ENCODE measurements at places on chromosomes 6 and 20.

DNA sequence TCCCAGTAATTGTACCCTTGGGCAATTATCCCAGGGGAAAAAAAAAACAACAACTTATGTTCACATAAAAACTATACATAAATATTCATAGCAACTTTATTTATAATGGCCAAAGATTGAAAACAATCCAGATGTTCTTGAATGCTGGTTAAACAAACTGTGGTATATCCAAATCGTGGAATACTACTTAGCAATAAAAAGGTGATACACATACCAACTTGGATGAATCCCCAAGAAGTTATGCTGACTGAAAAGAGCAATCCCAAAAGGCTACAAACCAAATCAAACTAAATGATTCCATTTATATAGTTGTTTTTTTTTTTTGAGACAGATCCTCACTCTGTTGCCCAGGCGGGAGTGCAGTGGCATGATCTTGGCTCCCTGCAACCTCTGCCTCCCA lies 129.7 kb downstream of the QRSL1 start:
- no peak for DNase-seq

GRCh38 chr6:13604546-13605416 lies 10.4 kb upstream of the NOL7 start:
- DNase-seq = no peak

DNA sequence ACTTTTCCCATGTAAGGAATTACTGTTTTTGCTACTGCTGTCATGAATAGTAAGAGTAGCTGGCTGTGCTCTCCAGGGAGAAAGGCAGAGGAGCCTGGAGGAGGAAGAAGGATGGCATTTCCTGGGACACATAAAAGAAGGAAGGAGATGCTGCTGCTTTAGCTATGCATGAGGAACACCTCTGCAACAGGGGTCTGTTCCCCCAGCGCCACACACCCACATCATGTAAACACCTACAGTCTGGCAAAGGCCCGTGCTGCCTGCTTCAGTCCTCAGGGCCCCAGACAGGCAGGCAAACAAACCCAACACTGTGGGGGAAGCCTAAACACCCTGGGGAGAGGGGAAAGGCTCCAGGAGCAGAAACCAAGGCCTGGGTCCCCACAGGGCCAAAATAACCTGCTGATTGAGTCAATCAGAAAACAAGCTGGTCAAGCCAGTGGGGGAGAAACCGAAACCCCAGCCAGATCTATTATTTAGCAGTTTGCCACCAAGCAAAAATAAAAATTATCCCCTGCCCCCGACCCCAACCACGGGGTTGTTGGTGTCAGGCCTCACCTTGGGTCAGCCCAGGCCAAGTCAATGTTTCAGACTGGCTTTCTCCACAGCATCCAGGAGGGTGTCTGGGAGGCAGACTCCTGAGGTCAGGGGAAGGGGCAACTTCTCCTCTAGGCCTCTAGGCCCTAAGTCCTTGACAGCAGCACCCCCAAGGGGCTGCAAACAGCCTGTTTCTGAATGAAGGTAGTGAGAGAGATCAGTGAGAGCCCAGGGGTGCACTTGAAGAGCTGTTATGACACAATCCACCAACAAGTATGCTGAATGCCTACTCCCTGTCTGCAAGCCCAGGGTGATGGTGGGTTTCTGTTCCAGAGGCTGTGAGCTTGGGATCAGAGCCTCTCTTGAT lies 34.6 kb upstream of the SCUBE3 start:
- no peak for DNase-seq

- DNase-seq = no peak
Observed at GRCh38 chr20:2387580-2387979, 6.9 kb downstream of the TGM6 start.

GRCh38 chr6:34986845-34987246 lies 97.8 kb downstream of the ANKS1A start:
- DNase-seq = peak; percentile 77

- DNase-seq = peak; percentile 74
Observed at GRCh38 chr6:33197431-33198048, 2.9 kb downstream of the RXRB start.

DNA sequence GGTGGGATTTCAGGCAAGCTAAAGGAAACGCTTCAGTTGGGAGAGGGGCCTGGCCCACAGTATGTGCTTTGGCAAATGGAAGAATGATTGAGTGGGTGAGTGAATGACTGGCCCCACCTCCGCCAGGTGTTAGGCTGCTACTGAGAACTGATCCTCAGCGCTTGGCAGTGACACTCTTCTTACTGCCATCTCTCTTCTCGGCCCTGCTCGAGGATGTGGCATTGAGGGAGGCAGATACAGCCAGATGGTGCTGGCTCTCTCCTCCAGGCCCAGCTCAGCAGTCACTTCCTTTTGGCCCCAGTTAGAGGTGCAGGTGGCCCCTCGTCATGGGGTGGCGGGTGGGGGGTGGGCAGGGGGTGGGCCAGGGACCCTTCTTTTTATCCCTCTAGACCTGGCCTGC lies 38.9 kb upstream of the KCNK5 start:
- DNase-seq = no peak

GRCh38 chr6:195861-196360 lies 96.4 kb upstream of the DUSP22 start:
- no peak for DNase-seq

DNA sequence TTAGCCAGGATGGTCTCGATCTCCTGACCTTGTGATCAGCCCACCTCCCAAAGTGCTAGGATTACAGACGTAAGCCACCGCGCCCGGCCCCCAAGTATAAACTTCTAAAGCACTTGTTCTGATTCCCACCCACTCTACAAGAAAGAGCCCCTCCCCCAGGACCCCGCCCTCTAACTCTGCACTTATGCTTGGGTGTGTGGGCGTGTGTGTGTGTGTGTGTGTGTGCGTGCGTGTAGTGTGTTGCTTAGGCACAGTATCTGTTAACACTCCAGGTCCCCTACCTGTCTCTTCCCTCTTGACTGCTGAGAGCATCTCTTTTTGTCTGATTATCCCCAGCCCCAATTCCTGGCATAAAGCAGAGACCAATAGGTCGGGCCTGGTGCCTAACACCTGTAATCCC lies 6.0 kb upstream of the PTCRA start:
- no peak for DNase-seq

GRCh38 chr6:158697811-158698210 lies 48.0 kb downstream of the SYTL3 start:
- no peak for DNase-seq

GRCh38 chr20:45342855-45343531 lies 5.2 kb downstream of the SDC4 start:
- no peak for DNase-seq

GRCh38 chr6:21228411-21228810 lies 365.1 kb upstream of the SOX4 start:
- DNase-seq = no peak

DNA sequence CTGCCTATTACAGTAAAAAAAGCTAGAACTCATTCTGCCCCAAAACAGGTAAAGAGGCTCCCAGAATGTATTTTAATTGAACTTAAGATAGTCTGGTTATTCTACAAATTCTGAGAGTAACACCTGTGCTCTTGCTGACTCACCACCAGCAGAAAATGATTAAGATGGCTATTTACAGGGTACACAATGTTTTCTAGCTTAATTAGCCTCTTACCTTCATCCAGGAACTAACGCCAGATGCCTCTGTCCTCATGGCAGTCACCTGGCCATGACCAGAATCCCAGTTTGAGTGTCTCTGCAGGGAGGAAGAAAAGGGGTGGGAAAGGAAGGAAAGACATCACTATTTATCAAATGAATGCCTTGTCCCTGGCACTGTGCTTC lies 31.3 kb upstream of the PPP1R3G start:
- no peak for DNase-seq

DNA sequence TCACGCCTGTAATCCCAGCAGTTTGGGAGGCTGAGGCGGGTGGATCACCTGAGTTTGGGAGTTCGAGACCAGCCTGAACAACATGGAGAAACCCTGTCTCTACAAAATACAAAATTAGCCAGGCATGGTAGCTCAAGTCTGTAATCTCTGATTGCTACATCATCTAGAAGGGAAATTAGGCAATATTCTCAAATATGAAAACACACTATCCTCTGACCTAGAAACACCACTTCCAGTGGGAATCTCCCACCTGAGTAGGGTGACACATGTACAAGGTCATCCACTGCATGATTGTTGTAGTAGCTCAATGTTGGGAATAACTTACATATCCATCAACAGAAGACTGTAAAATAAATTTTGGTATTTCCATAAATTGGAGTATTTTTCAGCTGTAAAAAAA lies 19.1 kb upstream of the SIRPD start:
- no peak for DNase-seq

- DNase-seq = no peak
Observed at GRCh38 chr6:29924731-29925130, 17.6 kb upstream of the HLA-A start.

DNA sequence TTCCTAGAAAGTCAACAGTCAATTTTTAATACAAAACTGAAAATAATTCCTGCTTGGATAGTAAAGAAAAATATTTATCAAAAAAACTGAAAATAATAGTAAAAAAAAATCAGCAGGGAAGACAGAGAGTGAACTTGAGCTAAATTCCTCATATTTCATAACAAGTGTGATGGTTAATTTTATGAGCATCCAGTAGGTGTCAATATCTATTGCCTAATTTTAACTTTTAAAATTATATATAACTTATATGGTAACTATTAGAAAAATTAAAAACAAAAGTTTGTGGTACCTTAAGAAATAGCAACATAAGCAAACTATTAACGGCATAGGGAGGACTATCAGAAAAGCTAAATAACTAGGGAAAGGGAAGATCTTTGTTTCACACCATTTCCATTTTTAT lies 2.1 kb downstream of the EPM2A start:
- no peak for DNase-seq

GRCh38 chr20:34941226-34941625 lies 14.4 kb downstream of the GSS start:
- no peak for DNase-seq

- DNase-seq = no peak
Observed at GRCh38 chr6:158038291-158039177, 56.9 kb downstream of the SYNJ2 start.

- no peak for DNase-seq
Observed at GRCh38 chr20:46182276-46183200, 64.4 kb downstream of the CD40 start.

DNA sequence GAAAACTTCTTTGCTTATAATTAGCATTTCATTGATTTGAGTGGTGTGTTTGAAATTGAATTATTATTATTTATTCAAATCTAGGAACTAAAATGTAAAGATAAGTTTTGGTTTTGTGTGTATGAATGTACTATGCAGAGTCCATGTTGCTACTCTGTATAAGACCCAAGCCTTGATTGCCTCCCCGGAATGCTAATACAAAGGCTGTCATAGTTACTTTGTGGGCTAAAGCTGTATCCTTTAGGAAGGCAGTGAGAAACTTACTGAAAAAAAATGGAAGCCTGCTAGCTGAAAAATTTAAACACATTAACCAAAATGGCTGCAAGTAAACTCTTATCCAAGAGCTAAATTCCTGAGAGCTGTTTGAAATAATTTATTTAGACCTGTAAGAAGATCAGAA lies 213.3 kb downstream of the ZFAND3 start:
- DNase-seq = no peak

GRCh38 chr6:9761220-9761619 lies 653.7 kb downstream of the TFAP2A start:
- DNase-seq = no peak

GRCh38 chr6:84220809-84221409 lies 6.5 kb downstream of the CEP162 start:
- DNase-seq = no peak

GRCh38 chr6:128990915-128991314 lies 108.0 kb downstream of the LAMA2 start:
- no peak for DNase-seq

GRCh38 chr6:154289818-154290508 lies 66.6 kb downstream of the IPCEF1 start:
- DNase-seq = no peak

DNA sequence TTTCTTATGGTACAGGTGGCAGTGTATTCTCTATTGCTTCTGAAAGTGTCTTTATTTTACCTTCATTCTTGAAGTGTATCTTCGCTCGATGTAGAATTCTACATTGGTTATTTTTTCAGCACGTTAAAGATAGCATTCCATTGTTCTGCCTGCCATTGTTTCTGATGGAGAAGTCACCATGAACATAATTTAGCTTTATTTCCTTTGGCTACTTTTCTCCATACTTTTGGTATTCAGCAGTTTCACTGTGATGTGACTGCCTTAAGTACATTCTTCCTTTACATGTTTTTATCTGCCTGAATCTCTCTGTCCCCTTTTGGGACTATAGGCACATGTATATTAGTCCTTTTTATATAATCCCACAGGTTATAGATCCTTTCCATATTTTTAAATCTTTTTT lies 19.0 kb downstream of the ZNF133 start:
- no peak for DNase-seq

DNA sequence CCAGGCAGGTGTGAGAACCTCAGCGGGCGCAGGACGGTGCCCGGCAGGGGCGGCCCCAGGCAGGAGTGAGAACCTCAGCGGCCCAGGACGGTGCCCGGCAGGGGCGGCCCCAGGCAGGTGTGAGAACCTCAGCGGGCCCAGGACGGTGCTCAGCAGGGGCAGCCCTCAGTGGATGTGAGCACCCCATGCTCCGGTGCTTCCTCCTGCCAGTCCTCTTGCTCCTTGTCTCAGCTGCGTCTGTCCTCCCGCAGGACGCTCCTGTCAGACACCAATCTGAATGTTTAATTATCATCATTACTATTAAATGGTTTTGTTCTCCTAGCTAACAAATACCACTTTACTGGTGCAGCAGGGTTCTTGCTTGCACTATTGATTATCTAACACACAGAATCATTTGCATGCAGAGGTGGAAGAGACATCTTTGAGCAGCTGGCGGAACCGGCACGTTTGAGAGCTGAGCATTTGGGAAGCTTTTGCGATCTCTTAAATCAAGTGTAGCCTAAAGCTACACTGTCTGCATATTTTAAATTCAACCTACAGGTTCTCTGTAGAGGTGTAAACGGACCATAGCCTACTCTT lies 39.4 kb upstream of the DACT2 start:
- no peak for DNase-seq

DNA sequence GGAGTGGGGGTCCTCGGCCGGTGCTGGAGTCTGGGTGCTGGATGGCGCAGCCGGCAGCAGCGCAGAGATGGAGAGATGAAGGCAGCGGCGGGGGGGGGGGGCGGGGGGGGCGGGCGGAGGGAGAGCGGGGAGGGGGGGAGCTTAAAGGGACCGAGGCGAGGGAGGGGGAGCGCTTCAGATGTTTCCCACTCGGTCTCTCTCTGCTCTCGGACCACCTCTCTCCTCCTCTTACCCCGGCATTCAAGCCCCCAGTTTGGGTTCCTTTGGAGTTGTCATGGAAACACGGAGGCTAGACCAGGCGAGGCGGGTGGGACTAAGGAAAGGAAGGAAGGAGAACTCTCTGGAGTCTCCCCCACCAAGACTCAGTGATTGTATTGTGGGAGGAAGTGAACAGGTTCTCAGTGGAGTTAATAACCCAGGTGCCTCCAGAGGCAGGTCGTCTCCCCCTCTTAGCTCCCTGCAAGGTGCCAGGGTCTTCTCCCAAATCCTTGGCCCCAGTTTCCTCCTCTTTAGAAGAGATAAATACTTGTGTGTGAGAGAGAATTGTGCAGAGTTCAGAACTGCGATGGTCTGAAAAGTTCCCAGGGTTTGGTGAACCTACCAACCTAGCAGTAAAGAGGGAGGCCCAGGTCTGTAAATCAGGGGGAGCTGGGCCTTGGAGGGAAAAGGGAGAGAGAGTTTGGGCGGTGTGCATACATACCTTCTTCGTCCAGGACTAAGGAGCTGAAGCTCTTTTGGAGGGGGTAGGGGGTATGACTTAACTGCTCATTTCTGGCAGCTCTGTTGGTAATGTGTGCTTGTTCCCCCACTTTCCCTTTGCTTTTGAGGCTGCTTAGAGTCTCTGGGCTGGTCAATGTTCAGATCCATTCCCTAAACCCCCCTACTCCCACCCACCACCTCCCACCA lies at the start of gene PRRT1:
TSS of gene PRRT1 (minus strand) at position 77 of the 906 bp plus-strand sequence. CDS start 112 bp downstream, outside the sequence.
- DNase-seq = no peak

- no peak for DNase-seq
Observed at GRCh38 chr6:132872923-132873322, 58.6 kb downstream of the RPS12 start.

All from D341Med (cell line).